H54 (cell line): ENCODE measurements at places on chromosomes 2 and 18.

GRCh38 chr2:213818436-213818835 is 534.2 kb downstream of the SPAG16 start:
- DNase-seq = no peak

DNA sequence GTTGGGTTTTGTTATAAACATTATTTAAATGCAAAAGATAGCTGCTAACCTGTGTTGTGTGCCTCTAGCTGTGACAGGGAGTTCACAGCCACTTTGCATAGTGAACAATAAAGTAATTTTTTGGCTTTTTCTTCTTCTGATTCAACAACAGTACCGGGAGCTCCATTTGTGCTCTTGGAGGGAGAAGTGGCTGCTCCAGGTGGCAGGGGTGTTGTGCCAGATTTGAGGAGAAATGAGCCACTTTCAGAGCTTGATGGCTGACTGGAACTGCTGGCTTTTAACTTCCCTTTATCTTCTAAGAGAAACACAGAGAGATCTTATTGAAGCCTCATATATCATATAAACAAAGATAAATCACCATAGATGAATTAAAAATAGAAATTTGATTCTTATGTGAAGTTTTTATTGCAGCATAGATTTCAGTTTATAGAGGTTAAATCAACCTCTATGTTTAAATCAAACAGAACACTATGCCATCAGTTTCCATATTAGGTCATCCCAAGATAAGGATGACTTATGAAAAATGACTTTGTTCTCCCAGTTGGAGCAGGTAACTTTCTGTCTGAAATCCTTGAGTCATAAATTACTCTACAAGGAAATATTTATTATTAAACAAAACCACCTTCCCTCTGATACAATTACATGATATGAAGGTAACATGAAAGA is 182.0 kb upstream of the SESTD1 start:
- no peak for DNase-seq

- peak; percentile 44 for DNase-seq
Measured at GRCh38 chr2:43676322-43677050, at the start of gene C1GALT1C1L. C1GALT1C1L (minus strand) TSS chr2:43676429; CDS start chr2:43676322, 107 bp downstream.

DNA sequence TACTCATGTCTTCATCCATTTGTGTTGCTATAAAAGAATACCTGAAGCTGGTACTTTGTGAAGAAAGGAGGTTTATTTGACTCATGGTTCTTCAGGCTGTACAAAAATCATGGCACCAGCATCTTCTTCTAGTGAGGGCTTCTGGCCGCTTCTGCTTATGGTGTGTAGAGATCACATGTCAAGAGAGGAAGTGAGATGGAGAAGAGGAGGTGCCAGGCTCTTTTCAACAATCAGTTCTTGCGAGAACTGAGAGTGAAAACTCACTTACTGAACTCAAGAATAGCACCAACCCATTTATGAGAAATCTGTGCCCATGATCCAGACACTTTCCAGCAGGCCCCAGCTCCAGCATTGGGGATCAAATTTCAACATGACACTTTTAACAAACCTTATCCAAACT is 30.0 kb upstream of the BARD1 start:
- no peak for DNase-seq
